ENCODE measurements at places on chromosomes 11 and 22.

GRCh38 chr11:45259592-45259991 lies 26.5 kb downstream of the SYT13 start:
- DNase-seq, result no peak

GRCh38 chr11:123221096-123221561 lies 26.1 kb upstream of the CLMP start:
- no peak for DNase-seq

DNA sequence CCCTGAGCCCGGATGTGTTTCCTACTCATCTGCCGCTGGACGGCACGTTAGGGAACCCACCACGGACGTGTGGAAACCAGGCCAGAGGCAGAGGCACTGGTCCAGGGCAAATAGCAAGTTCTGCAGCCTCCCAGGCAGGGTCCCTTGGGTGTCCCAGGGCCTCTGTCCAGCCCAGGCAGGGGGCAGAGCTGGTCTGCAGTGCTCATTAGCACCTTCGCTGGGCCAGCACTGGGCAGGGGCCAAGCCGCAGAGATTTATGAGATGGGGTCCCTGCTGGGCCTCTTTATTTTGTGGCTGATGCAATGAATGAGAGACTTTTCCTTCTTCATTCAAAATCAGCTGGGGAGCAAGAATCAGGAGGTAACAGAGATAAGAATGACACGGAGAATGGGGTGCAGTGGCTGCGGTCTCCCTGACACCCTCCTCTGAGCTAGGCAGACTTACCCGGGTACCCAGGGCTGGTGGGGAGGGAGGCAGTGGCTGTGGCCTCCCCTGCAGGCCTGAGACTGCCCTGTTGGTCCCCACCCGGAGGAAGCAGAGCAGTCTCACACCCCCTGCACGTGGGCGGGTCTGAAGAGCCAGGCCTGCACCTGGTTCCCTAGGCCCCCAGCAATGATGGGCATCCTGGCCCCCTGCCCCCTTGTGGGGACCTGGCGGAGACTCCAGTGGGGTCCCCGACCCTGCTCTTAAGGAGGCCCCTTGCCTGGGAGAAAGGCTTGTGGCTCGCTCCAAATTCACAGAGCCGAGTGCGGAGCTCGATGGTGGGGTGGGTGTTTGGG lies 14.0 kb upstream of the PARVG start:
- no peak for DNase-seq

- peak; percentile 60 for DNase-seq
These were observed 97.1 kb upstream of the SYT13 start for GRCh38 chr11:45383224-45383623.

DNA sequence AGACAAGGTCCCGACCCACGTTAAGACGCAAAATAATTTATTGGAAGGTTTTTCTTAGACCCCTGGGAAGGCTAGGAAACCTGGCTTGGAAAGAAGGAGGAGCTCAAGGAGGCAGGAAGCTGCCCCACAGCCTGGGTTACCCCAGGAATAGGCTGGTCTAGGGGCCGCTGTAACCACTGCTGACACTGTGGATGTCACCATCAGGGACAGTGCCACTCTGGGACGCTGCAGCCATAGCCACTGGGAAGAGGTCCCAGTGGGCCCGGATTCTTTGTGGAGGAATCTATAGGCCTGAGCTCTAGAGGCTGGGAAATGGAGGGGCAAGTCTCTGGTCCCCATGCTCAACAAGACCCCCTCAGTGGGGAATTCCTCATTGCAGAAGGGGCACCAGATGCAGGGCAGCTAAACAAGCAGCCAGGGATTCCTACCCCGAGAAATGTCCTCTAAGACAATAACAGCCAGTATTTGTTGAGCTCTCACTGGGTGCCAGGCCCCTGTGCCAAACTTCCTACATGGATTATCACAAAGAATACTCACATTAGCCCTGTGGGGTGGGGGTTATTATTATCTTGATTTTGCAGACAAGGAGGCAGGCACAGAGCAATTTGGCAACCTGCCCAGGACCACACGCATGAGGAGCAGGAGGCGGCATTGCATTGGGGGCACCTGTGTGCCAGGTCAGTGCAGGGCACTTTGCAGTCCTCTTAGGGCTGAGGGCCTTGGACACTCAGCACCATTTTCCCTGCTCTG lies 19.5 kb upstream of the CHKA start:
- DNase-seq, result no peak
